ENCODE measurements at places on chromosomes 3 and 15.

GRCh38 chr3:30245858-30246622, 360.4 kb upstream of the TGFBR2 start:
- peak; percentile 41 for DNase-seq

- DNase-seq = peak; percentile 78
Observed at GRCh38 chr3:157335233-157336076, 101.2 kb upstream of the PTX3 start.

GRCh38 chr3:4596612-4597011, 103.5 kb downstream of the ITPR1 start:
- no peak for DNase-seq

- DNase-seq = peak; percentile 92
Observed at GRCh38 chr3:134312873-134313846, 61.1 kb downstream of the AMOTL2 start.

DNA sequence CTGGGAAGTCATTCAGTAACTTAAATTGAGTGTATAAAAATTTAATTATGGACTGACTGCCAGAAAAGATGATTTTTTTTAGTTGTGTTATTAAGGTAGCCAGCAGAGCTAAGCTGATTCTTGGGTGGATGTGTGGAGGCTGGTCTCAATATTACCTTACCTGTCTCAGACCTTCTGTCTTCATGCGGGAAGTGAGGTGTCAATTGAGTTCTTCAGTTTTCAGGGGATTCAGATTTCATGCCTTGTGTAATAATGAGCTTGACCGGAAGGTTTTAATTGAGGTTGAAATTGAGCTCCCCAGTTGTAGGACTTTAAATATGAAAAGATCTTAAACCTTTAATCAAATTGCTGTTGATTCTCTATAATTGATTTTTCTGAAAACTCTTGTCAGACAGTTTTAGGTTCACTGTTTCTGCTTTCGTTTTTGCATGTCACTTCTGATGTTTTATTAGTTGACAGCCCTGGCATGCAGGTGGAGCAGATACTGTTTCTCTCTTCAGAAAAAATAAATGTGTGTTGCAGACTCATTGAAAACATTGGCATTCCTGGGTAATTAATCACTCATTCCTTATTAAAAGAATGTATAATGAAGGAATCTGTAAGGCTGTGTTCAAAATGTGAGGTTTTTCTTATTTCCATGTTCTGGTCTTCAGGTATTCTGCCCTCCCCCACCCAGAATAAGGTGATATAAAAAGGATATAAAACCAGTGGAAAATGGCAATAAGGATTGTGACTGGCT, 54.5 kb downstream of the PSMD6 start:
- DNase-seq = no peak

GRCh38 chr15:79702621-79703020, 194.2 kb downstream of the MTHFS start:
- no peak for DNase-seq

GRCh38 chr15:75732809-75733451, 20.3 kb upstream of the CSPG4 start:
- DNase-seq = peak; percentile 84

DNA sequence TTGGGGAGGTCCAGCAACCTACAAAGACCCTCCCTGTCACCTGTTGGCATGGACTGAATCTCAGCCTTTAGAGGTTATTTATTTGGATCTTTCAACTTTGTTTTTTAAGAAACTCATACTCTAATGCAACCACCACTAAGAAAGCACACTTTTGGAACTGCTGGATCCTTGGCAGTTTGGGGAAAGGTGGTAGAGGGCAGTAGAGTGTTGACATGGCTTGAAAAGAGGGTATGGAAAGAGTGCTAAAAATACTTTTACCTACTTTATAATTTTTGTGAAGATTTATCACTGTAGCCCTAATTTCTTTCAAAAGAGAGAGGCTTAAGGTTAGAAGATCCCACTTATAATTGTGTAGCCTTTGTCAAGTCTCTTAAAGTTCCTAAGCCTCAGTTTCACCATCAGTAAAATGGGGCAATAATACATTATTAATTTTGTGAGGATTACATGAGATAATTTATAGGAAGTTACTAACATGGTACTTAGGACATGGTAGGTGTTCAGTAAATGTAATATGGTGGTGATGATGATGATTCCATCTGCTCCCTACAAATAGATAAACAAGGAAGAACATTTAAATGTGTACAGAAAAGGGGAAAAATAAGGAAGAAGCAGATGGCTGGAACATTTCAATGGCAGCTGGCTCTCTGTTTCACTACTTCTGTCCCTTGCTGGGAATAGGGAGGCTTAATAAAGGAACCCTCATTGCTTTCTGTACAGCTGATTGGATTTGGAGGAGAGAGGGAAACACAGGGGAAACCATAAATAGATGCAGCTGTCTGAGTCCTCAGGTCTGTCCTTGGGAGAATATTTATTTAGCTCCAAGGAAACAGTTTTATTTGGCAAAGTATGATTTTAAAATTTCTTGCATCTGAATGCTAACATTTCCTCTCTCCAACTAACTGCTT, 208.4 kb upstream of the ADAMTS9 start:
- DNase-seq = no peak

- DNase-seq = peak; percentile 64
Observed at GRCh38 chr3:156627946-156628569, 46.3 kb upstream of the TIPARP start.

DNA sequence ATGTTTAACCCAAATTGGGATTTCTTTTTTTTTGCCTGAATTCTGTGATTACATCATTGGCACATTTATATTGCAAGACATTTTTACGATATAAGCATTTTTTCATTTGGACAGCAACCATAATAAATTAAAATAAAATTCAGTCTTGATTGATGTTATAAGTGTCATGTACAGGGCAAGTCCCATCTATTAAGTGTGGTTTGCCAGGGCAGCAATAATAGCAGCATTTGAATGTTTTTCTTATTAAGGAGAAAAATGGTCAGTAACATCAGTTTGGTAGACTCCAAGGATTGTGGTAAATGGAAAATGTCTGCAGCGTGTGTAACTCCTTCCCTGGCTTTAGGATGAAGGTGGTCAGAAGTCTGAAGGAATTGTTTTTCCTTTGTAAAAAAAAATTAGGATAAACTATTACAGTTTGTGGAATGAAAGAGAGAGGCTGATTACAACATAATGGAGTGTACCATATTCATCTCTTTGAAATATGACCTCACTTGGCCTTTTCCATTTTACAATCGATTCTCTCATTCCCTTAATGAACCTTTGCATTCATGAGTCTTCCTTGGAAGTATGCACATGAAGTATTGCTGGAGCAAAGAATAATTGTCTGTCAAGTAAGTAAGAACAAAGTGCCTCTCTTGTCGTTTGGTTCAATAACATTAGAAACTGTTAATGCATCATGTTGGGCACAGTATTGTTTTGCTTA, 405.4 kb upstream of the THRB start:
- DNase-seq = no peak

DNA sequence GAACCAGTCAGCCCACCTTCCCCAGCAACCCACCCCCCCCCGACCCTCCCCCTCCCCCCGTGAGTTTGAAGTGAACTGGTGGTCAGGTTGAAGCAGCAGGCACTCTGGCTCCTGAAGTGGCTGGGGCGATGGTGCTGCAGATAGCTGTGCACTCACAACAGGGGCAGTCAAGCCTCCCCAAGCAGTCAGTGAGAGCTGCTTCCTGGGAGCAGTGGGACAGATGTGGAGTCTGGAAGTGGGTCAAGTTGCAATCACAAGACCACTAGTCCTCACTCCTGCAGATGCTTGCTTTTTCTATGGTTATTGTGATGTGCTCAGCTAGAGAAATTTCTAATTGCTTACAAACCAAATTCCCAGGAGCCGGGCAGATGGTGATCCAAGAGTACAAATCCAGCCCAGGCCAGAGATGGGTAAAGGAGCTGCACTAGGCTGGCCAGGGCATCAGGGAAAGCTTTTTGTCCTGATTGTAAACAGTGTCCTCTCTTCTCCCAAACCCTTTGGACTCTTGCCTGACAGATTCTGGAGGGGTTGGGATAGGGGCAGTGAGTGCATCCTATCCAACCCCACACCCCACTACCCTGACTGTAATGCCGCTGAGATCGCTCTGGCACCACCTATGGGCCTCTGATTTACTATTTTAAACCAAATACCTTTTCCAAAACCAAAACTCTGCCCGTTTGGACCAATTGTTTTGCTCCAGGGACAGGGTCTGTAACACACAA, 9.8 kb upstream of the CLPX start:
- no peak for DNase-seq

GRCh38 chr15:91593067-91593466, 260.4 kb upstream of the SLCO3A1 start:
- no peak for DNase-seq

DNA sequence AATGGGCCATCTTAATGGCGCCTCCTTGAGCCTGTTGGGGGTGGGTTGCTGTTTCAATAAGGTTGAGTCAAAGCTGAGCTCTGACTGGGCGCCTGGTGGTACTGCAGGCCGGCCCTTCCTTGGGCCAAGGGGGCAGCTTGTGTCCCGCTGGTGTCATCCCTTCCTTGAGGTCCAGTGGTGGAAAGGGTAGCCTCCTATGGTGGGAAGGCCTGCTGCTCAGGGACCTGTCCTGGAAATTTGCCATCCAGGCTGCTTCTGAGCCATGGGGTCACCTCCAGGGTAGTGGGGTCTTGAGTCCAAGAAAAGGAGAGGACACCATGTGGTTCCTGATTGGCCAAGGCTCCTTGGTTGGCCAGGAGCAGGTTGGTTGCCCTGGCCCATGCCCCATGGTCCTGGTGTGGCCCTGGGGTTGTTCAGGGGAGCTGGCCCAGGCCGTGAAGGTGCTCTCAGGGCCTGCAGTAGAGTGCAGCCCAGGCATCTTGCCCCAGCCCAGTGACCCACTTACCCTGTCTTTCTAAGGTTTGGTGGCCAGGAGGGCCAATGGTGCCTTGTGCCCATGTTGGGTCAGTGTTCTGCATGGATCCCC, 188.7 kb downstream of the UBE3A start:
- no peak for DNase-seq
